ENCODE measurements at places on chromosomes 7 and 10.
A peak's percentile ranks its signal among the peaks of the same experiment; 100 is the strongest.

GRCh38 chr10:116685807-116686206, 56.6 kb downstream of the HSPA12A start:
- DNase-seq: no peak

GRCh38 chr10:8048281-8049008, 6.0 kb upstream of the GATA3 start:
- peak; percentile 56 for DNase-seq

DNA sequence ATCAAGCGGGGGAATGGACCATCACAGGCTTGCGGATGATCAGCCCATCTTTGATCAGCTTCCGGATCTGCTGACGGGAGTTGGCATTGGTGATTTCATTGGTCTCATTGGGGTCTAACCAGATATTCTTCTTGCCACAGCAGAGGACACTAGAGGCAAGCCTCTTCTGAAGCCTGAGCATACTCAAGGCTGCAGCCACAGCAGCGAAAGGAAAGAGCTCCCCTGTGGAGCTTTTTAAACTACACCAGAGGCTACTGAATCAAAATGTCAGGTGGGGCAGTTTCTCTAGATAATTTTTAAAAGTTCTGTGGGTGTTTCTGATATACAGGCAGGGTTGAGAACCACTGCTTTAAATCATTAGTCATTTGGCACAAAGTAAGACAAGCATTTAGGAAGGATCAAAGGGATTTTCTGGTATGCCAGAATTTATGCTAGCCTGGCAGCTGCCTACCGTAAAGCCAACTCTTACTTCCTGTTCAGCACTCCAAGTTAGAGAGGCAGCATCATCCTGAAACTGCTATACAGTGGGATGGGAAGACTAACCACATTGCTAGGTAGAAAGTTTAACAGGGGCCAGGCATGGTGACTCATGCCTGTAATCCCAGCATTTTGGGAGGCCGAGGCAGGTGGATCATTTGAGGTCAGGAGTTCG, 7.0 kb downstream of the NAPEPLD start:
- no peak for DNase-seq

- no peak for DNase-seq
Measured at GRCh38 chr7:64102656-64103400, 57.6 kb downstream of the ZNF727 start.

DNA sequence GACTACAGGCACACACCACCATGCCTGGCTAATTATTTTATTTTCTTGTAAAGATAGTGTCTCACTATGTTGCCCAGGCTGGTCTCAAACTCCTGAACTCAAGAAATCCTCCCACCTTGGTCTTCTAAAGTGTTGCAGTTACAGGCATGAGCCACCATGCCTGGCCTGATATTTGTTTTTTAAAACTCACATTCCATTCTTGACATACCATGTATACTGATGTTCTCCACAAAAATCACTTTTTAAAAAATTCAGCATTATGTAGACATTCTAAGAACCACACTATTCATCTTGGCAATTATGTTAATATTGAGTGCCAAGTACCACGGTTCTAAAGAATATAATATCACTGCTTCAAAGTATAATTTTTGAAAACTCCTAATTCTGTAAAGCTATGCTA, 43.5 kb downstream of the IDE start:
- no peak for DNase-seq
